MCF 10A (cell line): ENCODE measurements at places on chromosomes 6 and 20. TPM values are rescaled to one million over a fixed set of nuclear protein-coding genes. Genes with fewer than 3 reads are reported as not detected.

The ZNF165 gene
- total RNA-seq, result 7.1 and 10.8 TPM in 2 replicates

The MTCH1 gene
- total RNA-seq, result 74.9 and 78.2 TPM in 2 replicates

The LY6G6D gene
- total RNA-seq, result not detected in 2 replicates

The C20orf141 gene
- total RNA-seq, result not detected in 2 replicates

- no peaks in the 10 kb centered on the region for H3K4me1 ChIP-seq
- H3K27ac ChIP-seq, result no peak overlapping the region
- no peaks in the 10 kb centered on the region for H3K36me3 ChIP-seq
- no peaks in the 10 kb centered on the region for H3K27me3 ChIP-seq
- no peak for DNase-seq
Observed at GRCh38 chr20:61514396-61514795, 262.3 kb downstream of the CDH4 start.

DNA sequence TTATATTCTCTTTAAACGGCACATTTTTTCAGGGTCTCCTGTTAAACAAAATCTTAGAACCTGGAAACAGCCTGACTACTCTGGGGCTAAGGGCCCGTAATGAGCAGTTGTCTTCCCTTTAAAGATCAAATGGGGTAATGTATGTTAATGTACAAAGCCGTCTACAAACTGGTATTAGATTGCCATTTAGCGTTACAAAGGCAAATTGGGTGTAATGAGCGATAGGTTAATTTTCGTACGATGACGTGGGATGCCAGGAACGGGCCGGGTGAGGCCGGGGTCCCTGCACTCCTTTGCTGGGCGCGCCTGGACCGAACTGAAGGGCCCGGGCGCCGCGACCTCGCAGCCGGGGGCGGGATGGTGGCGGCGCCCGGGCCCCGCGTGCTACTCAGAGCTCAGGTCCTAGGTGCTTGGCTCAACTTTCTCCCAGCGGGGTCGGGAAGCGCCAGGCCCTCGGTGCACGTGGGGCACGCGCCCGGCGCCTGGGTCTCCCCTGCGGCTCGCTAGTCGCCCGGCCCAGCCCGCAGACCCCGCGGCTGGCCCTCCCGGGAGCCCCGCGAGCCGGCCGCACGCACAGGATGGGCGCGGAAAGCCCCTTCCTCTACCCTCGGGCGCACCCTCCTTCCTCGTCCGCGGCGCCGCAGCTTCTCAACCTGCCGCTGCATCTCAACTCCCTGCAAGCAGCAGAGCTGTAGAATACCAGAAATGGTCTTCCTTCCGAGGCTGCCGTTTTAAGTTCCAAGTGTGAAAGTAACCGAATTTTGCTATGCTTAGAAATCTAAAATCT, 5.9 kb downstream of the NKX2-4 start:
- H3K4me1 ChIP-seq, result no peaks in the 10 kb centered on the region
- no peak for DNase-seq
- H3K36me3 ChIP-seq, result peaks cover 51% of the 10 kb centered on the region
- H3K4me3 ChIP-seq, result no peak overlapping the region

DNA sequence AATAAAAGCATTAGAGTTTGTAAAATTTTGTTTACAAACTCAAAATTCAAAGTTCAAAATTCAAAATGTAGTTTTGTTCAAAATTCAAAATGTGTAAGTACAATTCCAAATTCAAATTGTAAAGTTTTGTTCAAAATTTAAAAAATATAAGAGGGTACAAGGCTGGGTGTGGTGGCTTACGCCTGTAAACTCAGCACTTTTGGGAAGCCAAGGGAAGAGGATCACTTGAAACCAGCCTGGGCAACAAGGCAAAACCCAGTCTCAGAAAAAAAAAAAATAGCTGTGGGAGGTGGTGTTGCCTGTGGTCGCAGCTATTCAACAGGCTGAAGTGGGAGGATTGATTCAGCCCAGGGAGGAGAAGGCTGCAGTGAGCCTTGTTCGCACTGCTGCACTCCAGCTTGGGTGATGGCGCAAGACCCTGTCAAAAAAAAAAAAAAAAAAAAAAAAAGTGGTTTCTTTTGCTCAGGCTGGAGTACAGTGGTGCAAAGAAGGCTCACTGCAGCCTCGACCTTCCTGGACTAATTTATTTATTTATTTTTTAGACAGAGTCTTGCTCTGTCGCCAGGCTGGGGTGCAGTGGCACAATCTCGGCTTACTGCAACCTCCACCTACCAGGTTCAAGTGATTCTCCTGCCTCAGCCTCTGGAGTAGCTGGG, 5.4 kb upstream of the ZBTB12 start:
- no peak overlapping the region for H3K4me3 ChIP-seq
- DNase-seq, result peak; percentile 65
- H3K27ac ChIP-seq, result no peak overlapping the region
- H3K27me3 ChIP-seq, result no peaks in the 10 kb centered on the region
- no peaks in the 10 kb centered on the region for H3K36me3 ChIP-seq
- H3K4me1 ChIP-seq, result peaks cover 20% of the 10 kb centered on the region

DNA sequence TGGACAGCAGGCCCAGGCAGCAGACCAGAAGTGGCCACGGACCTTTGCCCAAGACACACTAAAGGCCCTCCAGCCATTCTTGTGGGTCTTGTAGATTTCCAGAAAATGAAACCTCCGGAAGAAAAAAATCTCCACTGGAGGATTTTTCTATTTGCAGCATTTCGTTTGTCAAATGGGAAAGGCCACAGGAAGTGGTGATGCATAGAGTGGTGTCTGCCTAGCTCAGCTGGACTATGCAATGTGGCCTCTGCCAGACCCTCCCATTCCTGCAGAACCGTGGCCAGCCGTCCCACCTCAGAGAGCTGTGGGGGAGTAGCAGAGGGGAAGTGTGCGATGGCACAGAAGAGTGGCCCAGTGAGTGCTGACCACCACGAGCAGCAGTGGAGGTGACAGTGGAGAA, 24.0 kb upstream of the INSM1 start:
- H3K27ac ChIP-seq, result no peak overlapping the region
- no peaks in the 10 kb centered on the region for H3K4me1 ChIP-seq
- H3K27me3 ChIP-seq, result peaks cover 15% of the 10 kb centered on the region
- no peak overlapping the region for H3K4me3 ChIP-seq
- no peak for DNase-seq

GRCh38 chr20:38806855-38807655, 1.6 kb downstream of the PPP1R16B start:
- no peaks in the 10 kb centered on the region for H3K4me1 ChIP-seq
- no peak overlapping the region for H3K27ac ChIP-seq
- H3K27me3 ChIP-seq, result peaks cover 24% of the 10 kb centered on the region
- H3K4me3 ChIP-seq, result no peak overlapping the region
- no peaks in the 10 kb centered on the region for H3K36me3 ChIP-seq

- no peak for DNase-seq
- H3K27ac ChIP-seq, result no peak overlapping the region
- no peak overlapping the region for H3K4me3 ChIP-seq
Observed at GRCh38 chr20:19304389-19304788, 91.9 kb downstream of the SLC24A3 start.

DNA sequence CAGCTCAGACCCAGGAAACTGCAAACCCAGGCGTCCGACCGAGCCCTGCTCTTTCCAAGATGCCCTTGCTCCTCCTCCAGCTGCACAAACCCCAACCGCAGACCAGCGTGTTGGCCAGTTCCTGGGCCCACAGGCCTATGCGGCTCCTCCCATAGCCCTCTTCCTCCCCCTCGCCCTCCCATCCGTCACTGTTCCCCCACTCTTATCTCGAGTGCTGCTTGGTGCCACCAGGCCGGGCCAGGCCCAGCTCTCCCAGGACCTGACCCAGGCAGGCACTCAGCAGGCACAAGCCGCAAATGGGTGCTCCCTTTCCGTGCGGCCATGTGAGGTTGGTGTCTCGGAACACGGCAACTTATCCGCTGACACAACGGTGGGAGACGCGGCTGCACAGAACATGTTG, 28.6 kb downstream of the ADRM1 start:
- peaks cover 77% of the 10 kb centered on the region for H3K36me3 ChIP-seq
- no peak overlapping the region for H3K27ac ChIP-seq
- no peak overlapping the region for H3K4me3 ChIP-seq
- no peaks in the 10 kb centered on the region for H3K4me1 ChIP-seq
- H3K27me3 ChIP-seq, result no peaks in the 10 kb centered on the region
- no peak for DNase-seq

GRCh38 chr20:17215167-17215566, 11.7 kb upstream of the PCSK2 start:
- peaks cover 4% of the 10 kb centered on the region for H3K36me3 ChIP-seq
- no peak overlapping the region for H3K4me3 ChIP-seq
- no peaks in the 10 kb centered on the region for H3K4me1 ChIP-seq
- no peaks in the 10 kb centered on the region for H3K27me3 ChIP-seq
- H3K27ac ChIP-seq, result no peak overlapping the region

DNA sequence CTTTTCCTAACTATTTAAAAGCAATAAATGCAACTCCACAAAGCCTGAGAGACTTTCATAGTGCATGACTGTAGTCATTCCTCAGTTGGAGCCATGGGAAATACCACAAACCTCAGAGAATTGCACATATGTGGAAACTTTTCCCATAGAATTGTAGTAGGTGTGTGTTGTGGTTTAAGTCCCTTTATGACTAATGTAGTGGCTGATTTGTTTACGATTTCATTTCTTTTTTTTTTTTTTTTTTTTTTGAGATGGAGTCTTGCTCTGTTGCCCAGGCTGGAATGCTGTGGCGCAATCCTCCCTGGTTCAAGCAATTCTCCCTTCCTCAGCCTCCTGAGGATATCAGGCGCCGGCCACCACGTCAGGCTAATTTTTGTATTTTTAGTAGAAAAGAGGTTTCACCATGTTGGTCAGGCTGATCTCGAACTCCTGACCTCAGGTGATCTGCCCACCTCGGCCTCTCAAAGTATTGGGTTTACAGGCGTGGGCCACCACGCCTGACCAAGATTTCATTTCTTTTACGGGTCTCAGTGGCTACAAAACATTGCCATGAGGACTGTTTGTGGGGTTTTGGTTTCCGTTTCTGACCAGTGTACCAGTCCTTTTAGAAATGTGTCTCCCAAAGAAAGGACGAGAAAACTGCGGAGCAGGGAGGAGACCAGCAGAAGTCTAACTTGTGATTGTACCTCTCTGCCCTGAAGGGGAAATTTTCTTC, 212.1 kb upstream of the MARCKS start:
- no peaks in the 10 kb centered on the region for H3K36me3 ChIP-seq
- no peaks in the 10 kb centered on the region for H3K27me3 ChIP-seq
- H3K27ac ChIP-seq, result peak overlapping the region; percentile 83
- peaks cover 28% of the 10 kb centered on the region for H3K4me1 ChIP-seq
- DNase-seq, result peak; percentile 93
- peak overlapping the region; percentile 10 for H3K4me3 ChIP-seq

DNA sequence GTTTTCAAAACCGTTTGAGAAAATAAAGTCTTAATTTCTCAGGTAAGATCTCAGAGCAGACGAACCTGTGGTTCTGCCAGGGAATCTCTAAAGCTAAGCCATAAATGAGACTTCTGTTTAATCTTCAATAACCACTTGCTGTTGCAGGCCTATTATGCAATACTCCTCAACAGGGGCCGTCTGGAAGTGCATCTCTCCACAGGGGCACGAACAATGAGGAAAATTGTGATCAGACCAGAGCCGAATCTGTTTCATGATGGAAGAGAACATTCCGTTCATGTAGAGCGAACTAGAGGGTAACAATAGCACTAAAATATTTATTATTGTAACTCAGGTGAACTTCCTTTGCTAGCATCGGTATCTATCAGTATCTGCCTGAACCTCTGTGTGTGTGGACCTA, 223.7 kb downstream of the ARHGAP18 start:
- no peaks in the 10 kb centered on the region for H3K27me3 ChIP-seq
- no peak overlapping the region for H3K27ac ChIP-seq
- DNase-seq, result no peak
- H3K4me1 ChIP-seq, result peaks cover 20% of the 10 kb centered on the region

DNA sequence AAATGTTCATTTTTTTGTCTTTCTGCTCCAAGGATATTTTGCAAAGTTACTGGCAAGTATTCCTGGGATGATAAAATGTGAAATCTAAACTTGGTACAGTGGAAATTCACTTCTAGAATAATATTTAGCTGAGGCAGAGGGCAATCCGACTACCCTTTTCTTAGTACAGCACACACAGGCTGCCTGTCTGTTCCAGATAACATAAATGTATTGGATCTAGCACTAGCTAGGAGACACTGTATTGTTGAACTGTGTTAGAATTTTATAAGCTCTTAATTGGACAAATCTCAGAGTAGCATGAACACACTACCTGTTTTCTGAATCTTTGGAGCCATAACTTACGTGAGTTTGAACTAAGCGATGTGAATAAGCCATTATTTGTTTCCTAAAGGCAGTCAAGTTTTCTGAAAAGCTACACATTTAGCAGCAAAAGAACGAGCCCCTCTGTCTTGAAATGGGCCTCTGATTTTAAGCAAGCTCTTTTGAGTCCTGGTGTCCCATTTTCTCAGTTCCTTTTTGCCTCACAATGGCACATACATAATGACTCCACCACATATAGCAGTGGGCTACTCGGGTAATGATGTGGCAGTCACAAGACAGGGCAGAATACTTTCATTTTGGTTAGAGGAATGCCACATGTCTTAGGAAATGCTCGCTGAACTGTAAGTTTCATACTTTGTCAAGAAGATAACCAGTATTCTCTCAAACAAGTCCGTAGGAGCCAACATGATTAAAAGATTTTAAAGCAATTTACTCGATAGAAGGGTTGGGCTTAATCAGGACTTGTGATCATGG, 116.5 kb upstream of the ESR1 start:
- H3K27me3 ChIP-seq, result no peaks in the 10 kb centered on the region
- H3K4me3 ChIP-seq, result no peak overlapping the region
- no peaks in the 10 kb centered on the region for H3K36me3 ChIP-seq
- no peaks in the 10 kb centered on the region for H3K4me1 ChIP-seq
- DNase-seq, result no peak

GRCh38 chr6:7684076-7684475, 41.8 kb upstream of the BMP6 start:
- H3K27me3 ChIP-seq, result no peaks in the 10 kb centered on the region
- no peaks in the 10 kb centered on the region for H3K4me1 ChIP-seq
- H3K36me3 ChIP-seq, result no peaks in the 10 kb centered on the region

DNA sequence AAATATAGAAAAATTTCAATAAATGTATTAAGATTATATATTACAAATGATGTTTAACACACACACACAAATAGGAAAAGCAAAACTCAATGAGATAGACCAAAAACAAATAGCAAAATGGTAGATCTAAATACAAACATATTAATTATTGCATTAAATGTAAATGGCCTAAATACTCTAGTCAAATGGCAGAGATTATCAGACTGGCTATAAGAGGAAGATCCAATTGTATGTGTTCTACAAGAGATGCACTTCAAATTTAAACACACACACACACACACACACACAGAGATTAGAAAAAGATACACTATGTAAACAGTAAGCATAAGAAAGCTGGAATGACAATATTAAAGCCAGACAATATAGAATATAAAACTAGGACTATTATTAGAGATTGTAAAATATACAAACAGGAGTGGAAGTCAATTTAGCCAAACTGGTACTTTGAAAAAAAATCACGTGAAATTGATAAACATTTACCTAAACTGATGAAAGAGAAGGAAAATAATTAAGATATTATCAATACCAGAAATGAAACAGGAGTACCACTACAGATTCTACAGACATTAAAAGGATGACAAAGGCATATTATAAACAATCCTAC, 150.5 kb downstream of the TBXT start:
- H3K4me3 ChIP-seq, result no peak overlapping the region
- no peaks in the 10 kb centered on the region for H3K27me3 ChIP-seq
- no peaks in the 10 kb centered on the region for H3K4me1 ChIP-seq

GRCh38 chr6:155452576-155452975, 3.1 kb downstream of the NOX3 start:
- H3K27ac ChIP-seq, result no peak overlapping the region
- no peaks in the 10 kb centered on the region for H3K27me3 ChIP-seq
- H3K4me1 ChIP-seq, result no peaks in the 10 kb centered on the region

- no peak overlapping the region for H3K27ac ChIP-seq
- peak; percentile 3 for DNase-seq
- H3K4me3 ChIP-seq, result no peak overlapping the region
- no peaks in the 10 kb centered on the region for H3K4me1 ChIP-seq
- no peaks in the 10 kb centered on the region for H3K36me3 ChIP-seq
Observed at GRCh38 chr20:12875510-12875909, 133.3 kb upstream of the SPTLC3 start.
